ENCODE measurements at places on chromosomes 12 and 14. TPM values are rescaled to one million over a fixed set of nuclear protein-coding genes. Genes with fewer than 3 reads are reported as not detected.

DNA sequence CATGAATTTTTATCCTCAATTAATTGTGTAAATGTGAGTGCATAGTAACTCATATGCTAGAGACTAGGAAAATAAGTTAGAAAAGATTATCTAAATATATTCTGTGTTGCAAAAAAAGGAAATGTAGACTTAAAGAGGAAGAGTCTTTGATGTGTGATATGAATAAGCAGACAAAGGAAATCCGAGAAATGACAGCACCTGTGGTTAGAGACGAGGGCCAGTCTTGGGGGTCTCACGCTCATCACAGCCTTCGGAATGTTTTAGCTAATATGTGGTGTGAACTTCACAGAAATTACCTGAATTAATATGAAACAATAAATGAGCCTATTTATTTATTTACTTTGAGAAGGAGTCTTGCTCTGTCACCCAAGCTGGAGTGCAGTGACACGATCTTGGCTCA lies 11.6 kb downstream of the ATP6V0A2 start:
- no peak for DNase-seq

DNA sequence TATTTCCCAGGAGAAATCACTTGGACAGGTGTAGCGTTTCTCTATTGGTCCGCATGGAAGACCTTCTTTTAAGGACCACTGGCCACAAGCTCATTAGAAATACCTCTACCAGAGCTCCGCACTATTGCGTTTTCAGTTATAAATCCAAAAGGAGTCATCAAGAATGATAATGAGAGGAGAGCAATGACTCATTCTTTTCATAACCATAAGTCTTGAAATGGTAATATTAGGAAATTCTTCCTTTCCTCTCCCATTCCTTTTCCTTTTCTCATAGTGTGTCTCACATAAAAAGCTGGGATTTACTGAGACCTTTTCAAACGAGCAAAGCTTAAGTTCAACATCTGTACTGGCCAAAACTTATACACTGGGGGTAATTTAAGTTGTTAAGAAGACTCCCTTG lies 215.7 kb downstream of the CPNE8 start:
- DNase-seq, result no peak

GRCh38 chr14:68039593-68039992 lies 220.0 kb downstream of the RAD51B start:
- DNase-seq, result no peak

DNA sequence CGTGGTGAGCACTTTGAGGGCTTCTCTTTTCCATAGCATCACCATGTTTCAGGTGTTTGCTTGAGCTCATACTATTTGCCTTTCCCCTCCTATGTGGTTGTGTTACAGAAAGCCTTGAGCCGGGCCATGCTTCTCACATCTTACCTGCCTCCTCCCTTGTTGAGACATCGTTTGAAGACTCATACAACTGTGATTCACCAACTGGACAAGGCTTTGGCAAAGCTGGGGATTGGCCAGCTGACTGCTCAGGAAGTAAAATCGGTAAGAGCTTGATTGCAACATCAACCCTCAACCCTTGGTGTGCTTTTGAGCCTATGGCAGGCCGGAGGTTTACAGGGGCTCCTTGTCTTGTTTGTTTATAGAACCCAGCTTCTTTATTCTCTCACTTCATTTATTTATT lies 8.1 kb downstream of the LETMD1 start:
- DNase-seq, result peak; percentile 66

MANSC1 gene
- 0.26 TPM for total RNA-seq

KRT71 gene
- not detected for total RNA-seq

DNA sequence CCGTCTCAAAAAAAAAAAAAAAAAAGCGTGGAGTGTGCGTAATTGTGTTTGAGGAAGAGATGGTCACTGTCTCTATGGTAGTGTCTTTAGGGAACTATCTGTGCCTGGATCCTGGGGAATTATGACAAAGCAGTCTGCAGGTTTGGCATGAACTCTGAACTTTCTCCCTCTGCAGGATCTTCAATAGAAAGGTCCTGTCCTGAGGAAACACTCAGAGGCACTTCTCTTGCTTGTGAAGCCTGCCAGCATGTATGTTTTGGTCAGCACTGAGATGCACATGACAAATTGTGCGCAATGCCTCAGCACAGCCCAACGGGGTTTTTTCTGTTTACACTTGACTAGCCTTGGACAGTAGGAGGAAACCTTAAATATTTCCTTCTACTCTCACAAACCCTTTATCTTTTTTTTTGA lies 46.6 kb downstream of the ATF7 start:
- no peak for DNase-seq

Measured in LHCN-M2 (cell line).